ENCODE measurements at places on chromosomes 11 and 22. TPM values are rescaled to one million over a fixed set of nuclear protein-coding genes. Genes with fewer than 3 reads are reported as not detected.

Gene OR4D5
- not detected for total RNA-seq

Gene SYT13
- 1.8 TPM for total RNA-seq

Gene PHOX2A
- not detected for total RNA-seq

Gene RFPL1
- not detected for total RNA-seq

Gene GPR137
- total RNA-seq: 30.0 TPM

Gene MS4A3
- total RNA-seq: not detected

Gene HDAC10
- total RNA-seq: 53.8 TPM

Gene CASP12
- total RNA-seq: not detected

Gene HEPACAM
- 0.89 TPM for total RNA-seq

Gene MS4A15
- total RNA-seq: not detected

All from suprapubic skin (tissue), 4 donors.